Ammon's horn (tissue), 1 donor: ENCODE measurements at places on chromosomes 13 and 19.

GRCh38 chr19:10291554-10292205, 1.9 kb downstream of the ICAM5 start:
- no peak for DNase-seq

DNA sequence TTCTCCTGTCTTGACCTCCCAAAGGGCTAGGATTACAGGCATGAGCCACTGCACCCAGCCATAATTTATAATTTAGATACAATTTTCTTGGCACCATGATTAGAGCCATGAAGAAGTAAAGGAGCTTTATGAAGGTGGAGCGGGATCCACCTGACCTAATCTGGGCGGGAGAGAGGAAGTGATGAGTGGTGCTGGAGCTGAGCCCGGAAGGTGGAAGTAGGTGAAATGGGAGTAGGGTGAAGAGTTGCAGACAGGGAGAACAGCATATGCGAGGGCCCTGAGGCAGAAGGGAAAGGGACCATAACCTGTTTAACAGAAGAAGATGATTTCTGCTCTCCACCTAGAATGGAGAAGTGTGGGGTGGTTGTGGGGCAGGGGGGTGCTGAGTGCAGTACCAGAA, 4.2 kb downstream of the BLOC1S3 start:
- DNase-seq: no peak

GRCh38 chr13:99737481-99738245, 233.9 kb downstream of the ZIC5 start:
- no peak for DNase-seq

- no peak for DNase-seq
Measured at GRCh38 chr13:73284081-73284874, 225.5 kb downstream of the KLF5 start.

- peak; percentile 61 for DNase-seq
Measured at GRCh38 chr19:54470991-54471782, 1.9 kb downstream of the CDC42EP5 start.

- peak; percentile 38 for DNase-seq
Measured at GRCh38 chr19:49151267-49152118, 3.7 kb downstream of the HRC start.

DNA sequence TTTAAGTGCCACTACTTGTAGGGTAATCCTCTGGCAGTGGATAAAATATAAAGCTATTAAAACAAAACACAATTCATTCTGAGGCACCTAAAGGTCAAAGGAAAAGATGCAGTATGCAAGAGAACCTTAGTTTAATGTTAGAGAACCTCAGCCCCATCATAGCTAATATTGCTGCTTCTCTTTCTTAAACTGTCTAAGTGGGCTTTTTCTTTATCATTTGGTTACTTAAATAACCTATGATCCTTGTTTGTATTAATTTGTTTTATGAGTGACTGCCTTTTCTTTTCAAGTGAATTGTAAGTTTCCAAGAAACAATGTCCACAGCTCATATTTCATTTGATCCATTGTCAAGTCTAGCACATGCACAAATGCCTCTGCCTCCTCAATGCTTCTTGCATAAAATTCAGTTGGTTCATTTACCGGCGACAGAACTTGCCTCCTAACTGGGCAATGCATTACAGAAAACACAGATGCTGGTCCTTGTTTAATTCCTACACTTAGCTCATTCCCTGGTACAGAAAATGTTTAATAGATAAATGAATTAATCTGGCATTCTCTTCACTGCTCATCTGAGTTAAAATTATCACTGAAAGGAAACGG, 1049.8 kb downstream of the OLFM4 start:
- DNase-seq: peak; percentile 9

GRCh38 chr19:3108775-3109174, 14.6 kb downstream of the GNA11 start:
- DNase-seq: peak; percentile 50

GRCh38 chr13:99015606-99016490, 38.0 kb upstream of the DOCK9 start:
- DNase-seq: peak; percentile 53

- DNase-seq: no peak
Measured at GRCh38 chr19:8113017-8113416, 36.4 kb downstream of the FBN3 start.

- DNase-seq: no peak
Measured at GRCh38 chr19:31264041-31264778, 85.0 kb downstream of the TSHZ3 start.

DNA sequence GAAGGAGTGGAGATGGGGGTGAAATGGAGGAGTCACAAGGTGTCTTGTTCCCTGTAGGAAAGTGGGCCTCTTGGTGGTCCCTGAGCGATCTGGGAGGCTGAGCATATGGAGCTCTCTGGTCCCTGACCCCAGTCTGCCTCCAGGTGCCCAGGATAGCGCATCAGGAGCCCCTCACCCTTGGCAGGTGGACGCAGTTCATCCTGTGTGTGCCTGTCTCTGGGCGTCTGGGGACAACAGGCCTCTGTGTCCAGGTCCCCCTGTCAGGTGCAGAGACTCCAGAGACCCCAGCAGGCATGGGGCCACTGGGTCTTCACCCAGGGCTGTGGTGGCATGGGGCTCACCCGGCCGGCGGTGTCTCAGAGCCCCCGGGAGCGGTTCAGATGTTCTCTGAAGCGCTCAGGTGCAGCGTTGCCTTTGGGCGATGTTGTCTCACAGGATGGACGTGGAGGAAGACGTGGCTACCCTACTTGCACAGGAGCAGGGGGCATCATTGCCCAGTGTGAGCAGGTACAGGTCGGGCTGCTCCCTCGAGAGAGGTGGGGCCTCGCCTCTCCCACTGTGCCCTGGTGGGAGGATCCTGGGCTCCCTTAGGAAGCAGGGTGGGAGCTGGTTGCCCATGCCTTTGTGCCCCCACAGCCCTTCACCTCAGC, 58.1 kb upstream of the TPM4 start:
- no peak for DNase-seq

- no peak for DNase-seq
Measured at GRCh38 chr19:47158879-47159503, 28.4 kb downstream of the SAE1 start.
